T-helper 9 cell (primary cell): ENCODE measurements at places on chromosomes 12 and 14.

- no peak for DNase-seq
These were observed 14.0 kb downstream of the KCTD10 start for GRCh38 chr12:109462868-109463692.

- DNase-seq, result no peak
These were observed 257.9 kb upstream of the FOXN3 start for GRCh38 chr14:89674936-89675335.

DNA sequence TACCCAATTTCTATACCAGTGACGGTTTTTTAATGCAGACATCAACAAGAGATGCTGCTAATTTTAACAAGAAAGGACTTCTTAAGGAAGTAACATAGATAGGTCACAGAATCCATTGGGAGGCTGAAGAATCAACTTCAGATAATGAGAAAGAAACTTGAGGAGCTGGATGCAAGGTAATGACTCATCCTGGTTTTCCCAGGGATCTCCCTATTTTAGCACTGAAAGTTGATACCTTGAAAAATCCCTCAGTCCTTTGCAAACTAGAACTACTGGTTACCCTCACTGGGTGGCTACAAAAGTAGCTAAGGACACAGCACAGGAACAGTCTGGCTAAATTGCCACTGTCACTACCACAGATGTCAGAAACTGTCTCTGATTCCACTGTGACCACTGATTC lies 561.9 kb downstream of the FLRT2 start:
- no peak for DNase-seq

DNA sequence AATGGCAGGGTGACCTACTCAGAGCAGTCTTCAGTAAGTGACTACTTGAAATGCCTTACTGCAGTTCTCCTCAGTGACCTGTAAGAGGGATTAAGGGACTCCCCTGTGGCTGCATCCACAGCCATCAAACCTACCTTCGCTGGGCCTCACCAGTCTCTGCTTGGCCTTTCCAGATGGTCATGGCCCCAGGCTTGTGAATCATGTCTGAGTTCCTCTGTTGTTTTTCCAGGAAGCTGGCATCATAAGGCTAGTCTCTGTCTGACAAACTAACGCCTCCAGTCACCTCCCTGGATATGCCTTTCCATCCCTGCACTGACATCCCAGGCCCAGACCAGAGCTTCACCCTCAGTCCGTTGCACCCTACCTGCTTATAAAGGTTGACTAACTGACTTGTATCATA lies 14.0 kb downstream of the RNASE2 start:
- no peak for DNase-seq

DNA sequence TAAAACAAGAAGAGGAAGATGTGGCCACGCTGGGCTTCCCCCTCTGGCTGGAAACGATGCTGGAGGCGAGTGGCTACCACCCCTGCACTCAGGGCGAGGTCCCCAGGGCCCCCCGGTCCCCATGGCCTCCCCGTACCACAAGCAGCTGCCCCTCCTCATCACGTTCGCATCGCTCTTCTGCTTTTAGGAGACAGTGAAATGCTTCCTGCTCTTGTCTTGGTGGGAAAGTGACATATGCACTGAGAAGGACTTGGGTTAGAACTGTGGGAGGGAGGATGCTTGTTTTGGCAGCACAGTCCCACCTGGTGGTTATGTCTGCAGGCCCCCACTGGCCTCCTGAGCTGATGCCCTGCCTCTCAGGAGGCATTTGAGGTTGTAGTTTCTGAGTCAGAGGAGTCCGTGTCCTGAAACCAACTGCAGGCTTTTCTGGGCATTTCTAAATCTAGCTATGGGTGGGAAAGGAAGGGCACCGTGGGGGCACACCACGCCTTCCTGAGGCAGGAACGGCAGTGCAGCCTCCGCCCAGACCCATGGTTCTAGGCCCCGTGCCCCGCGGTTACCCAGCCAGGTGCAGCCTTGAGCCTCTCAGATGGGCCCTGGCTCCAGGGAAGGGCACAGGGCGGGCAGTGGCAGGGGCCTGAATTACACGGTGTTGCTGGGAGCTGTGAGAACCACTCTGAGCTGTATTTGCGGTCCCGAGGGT lies 139.3 kb downstream of the ADGRD1 start:
- DNase-seq, result no peak
